A549 treated with Mapracorat at 1 μM for 4 hours (cell line): ENCODE measurements at places on chromosomes 2 and 18. TPM values are rescaled to one million over a fixed set of nuclear protein-coding genes. Genes with fewer than 3 reads are reported as not detected.

The RTN4 gene
- total RNA-seq: 421 to 529 TPM (median 495 TPM) in 5 replicates

The RGPD4 gene
- total RNA-seq: 0.04 to 0.07 TPM (median 0.06 TPM) in 4 of 5 replicates, not detected in the other

The DSEL gene
- 0.31 to 0.47 TPM (median 0.40 TPM) in 5 replicates for total RNA-seq

The KCNG2 gene
- not detected in 5 replicates for total RNA-seq

The FOXI3 gene
- total RNA-seq: 0.06 to 0.07 TPM in 2 of 5 replicates, not detected in the others

The NEB gene
- total RNA-seq: 0.18 to 0.34 TPM (median 0.23 TPM) in 5 replicates

The ABHD1 gene
- total RNA-seq: 0.77 to 2.1 TPM (median 1.5 TPM) in 5 replicates

The UGT1A8 gene
- 0.06 TPM in 1 of 5 replicates, not detected in the others for total RNA-seq

The MAP4K3 gene
- 16.2 to 20.4 TPM (median 18.5 TPM) in 5 replicates for total RNA-seq

The C2orf80 gene
- not detected in 5 replicates for total RNA-seq

The POMC gene
- 0.14 TPM in 1 of 5 replicates, not detected in the others for total RNA-seq

The ACMSD gene
- not detected in 5 replicates for total RNA-seq

The CXCR4 gene
- total RNA-seq: 0.21 to 0.76 TPM (median 0.52 TPM) in 5 replicates

The UGT1A10 gene
- total RNA-seq: 0.06 TPM in 1 of 5 replicates, not detected in the others

The ZNF513 gene
- 9.7 to 14.7 TPM (median 13.5 TPM) in 5 replicates for total RNA-seq

The CROCC2 gene
- total RNA-seq: not detected in 5 replicates

The MYO5B gene
- 7.8 to 10.5 TPM (median 9.4 TPM) in 5 replicates for total RNA-seq

The ANKRD53 gene
- 0.11 to 0.30 TPM (median 0.16 TPM) in 3 of 5 replicates, not detected in the others for total RNA-seq

The COL6A3 gene
- 0.11 to 0.47 TPM (median 0.30 TPM) in 5 replicates for total RNA-seq

The HOXD8 gene
- 4.6 to 6.0 TPM (median 5.6 TPM) in 5 replicates for total RNA-seq

The RAX gene
- total RNA-seq: not detected in 5 replicates

The STARD6 gene
- not detected in 5 replicates for total RNA-seq

The SERPINB4 gene
- total RNA-seq: 0.08 to 0.09 TPM in 2 of 5 replicates, not detected in the others

The C1QL2 gene
- total RNA-seq: 0.11 to 0.53 TPM (median 0.31 TPM) in 5 replicates

The DNMT3A gene
- 5.5 to 9.6 TPM (median 6.8 TPM) in 5 replicates for total RNA-seq

The MRO gene
- total RNA-seq: 0.02 to 0.32 TPM (median 0.26 TPM) in 5 replicates

The PRKCE gene
- 7.7 to 9.9 TPM (median 8.9 TPM) in 5 replicates for total RNA-seq

The CD207 gene
- not detected in 5 replicates for total RNA-seq

The HOXD12 gene
- not detected in 5 replicates for total RNA-seq

The SPR gene
- 90.2 to 141 TPM (median 126 TPM) in 5 replicates for total RNA-seq

The C1GALT1C1L gene
- 2.0 to 2.5 TPM (median 2.3 TPM) in 5 replicates for total RNA-seq

The ACTG2 gene
- total RNA-seq: 0.18 to 0.56 TPM (median 0.29 TPM) in 5 replicates

The KCNJ3 gene
- total RNA-seq: not detected in 5 replicates

The FOXD4L1 gene
- 0.16 to 0.63 TPM (median 0.31 TPM) in 5 replicates for total RNA-seq

The TUBA4A gene
- total RNA-seq: 250 to 402 TPM (median 282 TPM) in 5 replicates

The KCNE4 gene
- 0.43 to 0.56 TPM (median 0.50 TPM) in 5 replicates for total RNA-seq

The CRYGD gene
- total RNA-seq: not detected in 5 replicates
